HFFc6 (cell line): ENCODE measurements at places on chromosomes 6 and 20. TPM values are rescaled to one million over a fixed set of nuclear protein-coding genes. Genes with fewer than 3 reads are reported as not detected.

Gene ZNF311
- 0.15 to 0.23 TPM in 2 of 3 replicates, not detected in the other for total RNA-seq

Gene KCNG1
- total RNA-seq, result 3.0 to 4.7 TPM (median 4.4 TPM) in 3 replicates

Gene VSTM2L
- 0.16 to 0.92 TPM (median 0.62 TPM) in 3 replicates for total RNA-seq

Gene SLC16A10
- total RNA-seq, result not detected in 3 replicates

DNA sequence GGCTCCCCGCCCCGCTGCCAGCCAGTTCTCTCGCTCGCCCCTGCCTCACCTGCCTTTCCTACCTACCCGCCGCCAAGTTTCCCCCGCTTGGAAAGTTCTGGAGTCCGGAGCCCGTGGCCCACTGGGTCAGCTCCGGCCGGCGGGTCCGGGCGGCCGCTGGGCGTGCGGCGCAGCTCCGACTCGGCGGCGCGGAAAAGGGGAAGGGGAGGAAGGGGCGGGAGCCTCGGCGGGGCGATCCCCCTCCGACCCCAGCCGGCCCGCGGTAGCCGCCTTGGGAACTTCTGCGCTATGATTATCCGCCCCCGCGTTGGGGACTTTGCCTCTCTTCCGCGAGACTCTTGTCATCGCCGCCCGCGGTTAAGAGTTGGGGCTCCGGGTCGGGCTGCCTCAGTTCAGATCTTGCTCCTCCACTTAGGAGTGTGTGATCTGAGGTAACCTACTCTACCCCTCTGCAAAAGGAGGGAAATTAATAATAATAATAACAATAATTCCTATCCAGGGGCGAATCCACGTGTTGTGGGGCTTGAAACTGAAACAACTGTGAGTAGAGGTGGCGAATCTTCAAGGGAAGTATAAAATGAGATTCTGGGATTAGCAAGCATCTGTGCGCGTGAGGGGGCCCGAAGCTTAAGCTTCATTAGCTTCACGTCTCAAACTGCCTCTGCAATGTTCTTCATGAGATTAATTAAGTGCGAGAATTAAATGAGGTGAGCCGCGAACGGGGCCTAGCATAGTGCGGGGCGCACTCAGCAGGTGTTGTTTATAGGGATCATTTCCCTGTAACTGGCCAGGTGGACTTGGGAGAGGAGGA lies 30.8 kb downstream of the SF3B5 start:
- no peak for DNase-seq

- DNase-seq, result no peak
Measured at GRCh38 chr6:45830441-45831139, 185.1 kb downstream of the CLIC5 start.

DNA sequence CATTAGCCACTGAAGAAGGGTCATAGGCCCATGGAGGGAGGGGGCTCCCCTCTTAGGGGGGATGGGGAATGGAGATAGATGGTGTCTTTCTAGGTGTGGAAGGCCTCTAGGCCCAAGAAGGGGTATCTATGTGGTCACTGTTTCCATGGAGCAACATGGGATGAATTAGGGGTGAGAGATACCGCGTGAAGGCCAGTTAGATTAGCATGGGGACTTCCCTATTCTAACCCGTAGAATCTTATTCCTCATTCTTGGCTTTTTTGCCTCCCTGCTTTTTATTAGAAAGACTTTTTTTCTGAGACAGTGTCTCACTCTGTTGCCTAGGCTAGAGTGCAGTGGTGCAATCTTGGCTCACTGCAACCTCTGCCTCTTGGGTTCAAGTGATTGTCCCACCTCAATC lies 3.2 kb downstream of the RAB44 start:
- no peak for DNase-seq

- peak; percentile 15 for DNase-seq
Measured at GRCh38 chr6:146028252-146028795, 538 bp upstream of the GRM1 start.

DNA sequence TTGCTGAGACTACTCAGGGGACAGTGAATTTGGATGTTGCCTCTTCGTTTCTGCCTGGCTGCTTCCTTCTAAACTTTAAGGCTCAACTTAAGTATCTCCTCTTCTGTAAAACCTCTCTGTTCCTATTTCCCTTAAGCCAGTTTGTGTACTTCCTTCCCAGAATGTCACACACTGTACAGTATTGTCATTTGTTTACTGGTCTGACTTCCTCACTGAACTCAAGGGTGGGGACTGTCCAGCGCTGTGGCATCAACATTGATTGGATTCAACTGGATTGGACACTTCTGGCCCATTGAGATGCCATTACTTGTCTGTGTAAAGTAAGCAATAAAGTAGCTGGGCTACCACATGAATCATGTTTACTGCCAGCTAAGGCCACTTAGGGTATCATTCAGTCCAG lies 69.7 kb downstream of the ANKS1A start:
- DNase-seq, result no peak

DNA sequence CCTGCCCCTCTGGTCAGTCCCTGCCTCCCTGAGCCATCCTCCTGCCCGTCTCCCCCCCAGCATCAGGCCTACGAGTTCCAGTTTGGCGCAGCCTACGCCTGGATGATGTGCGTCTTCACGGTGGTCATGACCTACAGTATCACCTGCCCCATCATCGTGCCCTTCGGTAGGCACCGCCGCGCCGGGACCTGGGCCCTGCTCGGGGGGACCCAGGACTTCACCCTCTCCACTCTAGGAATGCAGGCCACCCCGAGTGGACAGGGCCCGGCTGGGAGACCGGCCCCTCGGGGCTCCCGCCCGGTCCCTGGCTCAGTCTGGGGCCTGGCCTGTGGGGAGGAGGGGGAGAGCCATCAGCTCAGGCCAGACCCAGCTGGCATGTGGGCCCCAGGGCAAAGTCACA lies 6.1 kb upstream of the CAPN11 start:
- no peak for DNase-seq

GRCh38 chr20:34986311-34987287 lies 30.9 kb downstream of the MYH7B start:
- DNase-seq, result no peak
